ENCODE measurements at places on chromosomes 2 and 18.

DNA sequence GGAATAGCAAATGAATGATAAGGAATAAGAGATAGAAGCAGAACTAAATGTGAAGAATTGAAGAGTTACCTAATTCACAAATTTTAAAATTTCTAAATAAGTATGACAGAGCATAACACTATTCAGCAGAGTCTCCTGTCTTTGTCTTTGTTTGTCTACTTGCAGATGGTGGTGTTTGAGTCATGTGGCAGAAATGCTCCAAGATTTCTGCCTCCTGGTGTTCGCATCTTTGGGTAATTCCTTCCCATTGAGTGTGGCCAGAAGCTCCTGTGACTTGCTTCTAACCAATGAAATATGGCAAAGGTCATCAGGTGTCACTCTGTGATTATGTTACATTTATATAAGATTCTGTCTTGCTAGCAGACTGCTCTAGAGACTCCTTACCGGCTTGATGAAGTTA, 45.6 kb upstream of the GALNT3 start:
- DNase-seq: no peak

GRCh38 chr2:227759411-227760118, 13.9 kb downstream of the SCYGR8 start:
- no peak for DNase-seq

DNA sequence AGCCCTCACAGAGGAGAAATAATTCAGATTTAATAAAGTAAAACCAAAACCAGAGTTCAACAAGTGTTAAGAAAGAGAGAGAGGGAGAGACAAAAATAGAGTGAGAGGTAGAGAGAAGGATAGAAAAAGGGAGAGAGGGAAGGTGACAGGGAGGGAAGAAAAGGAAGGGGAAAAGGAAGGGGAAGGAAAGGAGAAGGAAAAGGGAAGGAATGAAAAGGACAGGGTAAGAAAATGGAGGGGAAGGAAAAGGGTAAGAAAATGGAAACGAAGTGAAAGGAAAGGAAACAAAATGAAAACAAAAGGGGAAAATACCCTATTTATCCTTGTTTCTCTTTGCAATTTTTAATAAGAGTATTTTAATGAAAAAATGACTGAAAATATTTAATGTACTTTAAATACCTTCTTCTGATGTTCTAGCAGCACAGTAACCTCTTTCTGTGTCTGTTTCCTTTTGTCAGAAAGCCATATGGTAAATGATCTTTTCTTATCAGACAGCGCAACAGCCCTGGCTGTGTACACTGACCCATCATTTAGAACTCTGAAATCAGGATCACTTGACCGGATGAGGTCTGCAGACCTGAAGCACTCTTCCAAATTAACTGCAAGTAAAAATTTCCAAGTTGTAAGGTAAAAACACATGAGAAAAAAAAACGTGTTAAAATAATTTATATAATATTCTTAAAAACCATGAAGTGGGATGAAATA, 11.8 kb downstream of the DSC3 start:
- DNase-seq: no peak

GRCh38 chr2:73252238-73253027, 18.3 kb downstream of the CCT7 start:
- no peak for DNase-seq

- no peak for DNase-seq
Measured at GRCh38 chr18:44922968-44923367, 242.3 kb downstream of the SETBP1 start.

- DNase-seq: no peak
Measured at GRCh38 chr18:46427216-46427995, 229.6 kb downstream of the LOXHD1 start.

DNA sequence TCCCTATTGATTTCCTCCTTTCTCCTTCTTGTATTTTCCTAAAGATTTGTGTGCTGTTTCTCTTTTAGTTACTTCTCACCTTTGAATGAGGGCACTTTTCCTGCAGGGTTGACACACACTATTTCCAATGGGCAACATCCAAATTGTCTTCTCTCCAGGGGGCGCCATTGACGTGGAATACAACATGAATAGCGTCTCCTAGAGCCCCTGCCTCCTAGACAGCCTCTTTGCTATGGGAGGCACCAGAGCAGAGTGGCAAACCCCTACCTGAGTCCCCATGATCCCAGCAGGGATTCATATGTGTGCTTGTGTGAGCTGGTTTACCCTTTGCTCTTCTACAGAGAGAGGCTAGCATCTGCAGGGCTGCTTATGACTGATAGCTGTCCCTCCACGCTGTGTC, 61.3 kb upstream of the ITSN2 start:
- DNase-seq: peak; percentile 22

- DNase-seq: no peak
Measured at GRCh38 chr18:36143391-36143790, 13.7 kb downstream of the ELP2 start.

All from stimulated activated CD4-positive, alpha-beta T cell treated with anti-CD3 and anti-CD28 coated beads, TNF-alpha, amount 100 ng/mL, for 24 hours (primary cell).